CD4-positive, alpha-beta T cell treated with Interleukin-21 for 1 hour (primary cell): ENCODE measurements at places on chromosomes 7 and 10.

- DNase-seq: no peak
These were observed 86.8 kb downstream of the SORBS1 start for GRCh38 chr10:95474228-95475002.

GRCh38 chr7:91424371-91424770 is 160.1 kb downstream of the FZD1 start:
- no peak for DNase-seq

DNA sequence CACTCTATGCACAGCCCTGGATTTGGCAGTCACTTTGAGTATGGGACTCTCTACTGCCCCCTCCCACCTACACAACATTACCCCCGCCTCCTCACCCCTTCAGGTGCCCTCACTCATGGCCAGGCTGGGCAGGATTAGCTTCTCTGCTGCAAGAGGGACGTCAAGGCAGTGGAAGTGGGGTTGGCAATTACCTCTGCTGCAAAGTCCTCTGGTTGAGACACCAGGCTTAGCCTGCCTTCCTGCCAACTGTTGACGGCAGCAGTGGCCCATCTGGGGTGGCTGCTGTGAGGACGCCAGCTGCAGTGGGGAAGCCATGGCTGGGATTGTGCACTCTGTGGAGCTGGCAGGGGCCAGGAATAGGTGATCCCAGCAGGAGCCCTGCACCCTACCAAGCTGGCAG is 26.7 kb downstream of the SVIL start:
- no peak for DNase-seq

DNA sequence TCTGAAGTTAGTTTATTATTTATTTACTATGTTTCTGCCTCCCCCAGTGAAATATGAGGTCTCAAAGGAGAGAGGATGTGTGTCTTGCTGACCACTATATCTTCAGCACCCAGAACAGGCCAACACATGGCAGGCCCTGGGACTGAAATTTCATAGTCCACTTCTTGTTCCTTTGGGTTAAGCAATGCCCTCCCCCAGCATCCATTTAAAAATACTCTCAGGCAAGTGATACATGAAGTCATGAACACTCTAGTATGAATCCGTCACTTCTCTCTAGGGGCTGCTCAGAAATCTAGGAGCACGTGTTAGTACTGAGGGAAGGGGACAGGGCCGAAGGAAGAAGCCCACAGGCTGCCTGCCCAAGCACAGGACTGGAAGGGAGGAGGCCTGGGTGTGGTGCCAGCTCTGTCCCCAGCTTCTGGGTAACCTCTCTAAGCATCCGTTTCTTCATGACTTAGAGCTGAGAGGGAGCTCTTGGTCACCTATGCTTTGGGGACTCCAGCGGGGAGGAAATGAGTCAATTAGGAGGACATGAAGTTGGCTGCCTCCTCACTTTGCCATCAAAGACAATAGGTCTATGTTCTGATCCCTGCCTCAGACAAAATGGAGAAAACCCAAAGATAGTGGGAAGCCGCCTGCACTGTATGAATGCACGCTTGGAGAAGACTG is 119.2 kb downstream of the KCNMA1 start:
- no peak for DNase-seq

DNA sequence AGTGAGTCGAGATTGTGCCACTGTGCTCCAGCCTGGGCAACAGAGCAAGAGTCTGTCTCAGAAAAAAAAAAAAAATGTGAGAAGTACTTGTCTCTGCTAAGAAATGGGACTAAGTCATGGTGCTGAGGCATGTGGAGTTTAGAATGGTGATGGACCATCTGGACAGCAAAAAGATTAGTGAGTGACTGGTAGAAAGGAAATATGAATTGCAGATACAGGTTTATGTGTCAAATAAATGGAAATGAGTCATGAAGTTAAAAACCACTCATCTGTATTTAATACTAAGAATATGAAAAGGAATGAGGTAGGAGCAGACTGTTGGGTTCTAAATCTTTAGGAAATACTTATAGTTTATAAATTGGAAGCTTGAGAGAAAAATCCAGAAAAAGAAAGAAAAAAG is 625.7 kb upstream of the ANKRD30A start:
- DNase-seq: no peak

DNA sequence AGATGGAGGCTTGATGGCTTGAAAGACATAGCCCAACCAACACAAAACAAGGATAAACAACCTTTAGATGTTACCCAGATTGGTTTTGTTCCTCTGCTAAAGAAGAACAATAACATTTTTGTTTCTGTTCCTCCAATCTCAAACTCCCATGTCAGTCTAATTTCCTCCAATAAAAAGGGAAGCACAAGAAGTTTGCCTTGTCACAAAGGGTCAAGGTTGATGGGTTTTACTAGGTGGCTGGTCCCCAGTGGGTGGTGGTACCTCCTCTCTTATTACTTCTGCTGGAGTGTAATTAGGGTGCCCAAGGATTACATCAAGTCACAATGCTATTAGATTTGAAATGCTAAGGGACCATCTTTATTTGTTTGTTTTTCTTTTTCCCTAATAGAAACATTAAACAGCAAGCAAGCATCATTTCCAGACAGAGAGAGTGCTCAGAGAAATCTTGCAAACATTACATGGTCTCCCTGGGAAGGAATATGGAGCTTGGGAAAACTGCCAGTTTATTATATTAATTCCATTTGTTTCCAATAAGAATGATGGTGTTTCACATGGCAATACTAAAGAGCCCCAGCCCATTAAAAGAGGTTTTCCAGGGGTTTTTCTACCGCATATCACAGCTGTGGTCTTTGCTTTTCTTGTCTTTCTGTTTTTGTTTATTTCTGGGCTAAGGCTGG is 78.3 kb upstream of the AOAH start:
- DNase-seq: no peak

- DNase-seq: no peak
These were observed 93.6 kb downstream of the MAD1L1 start for GRCh38 chr7:2139004-2139699.

DNA sequence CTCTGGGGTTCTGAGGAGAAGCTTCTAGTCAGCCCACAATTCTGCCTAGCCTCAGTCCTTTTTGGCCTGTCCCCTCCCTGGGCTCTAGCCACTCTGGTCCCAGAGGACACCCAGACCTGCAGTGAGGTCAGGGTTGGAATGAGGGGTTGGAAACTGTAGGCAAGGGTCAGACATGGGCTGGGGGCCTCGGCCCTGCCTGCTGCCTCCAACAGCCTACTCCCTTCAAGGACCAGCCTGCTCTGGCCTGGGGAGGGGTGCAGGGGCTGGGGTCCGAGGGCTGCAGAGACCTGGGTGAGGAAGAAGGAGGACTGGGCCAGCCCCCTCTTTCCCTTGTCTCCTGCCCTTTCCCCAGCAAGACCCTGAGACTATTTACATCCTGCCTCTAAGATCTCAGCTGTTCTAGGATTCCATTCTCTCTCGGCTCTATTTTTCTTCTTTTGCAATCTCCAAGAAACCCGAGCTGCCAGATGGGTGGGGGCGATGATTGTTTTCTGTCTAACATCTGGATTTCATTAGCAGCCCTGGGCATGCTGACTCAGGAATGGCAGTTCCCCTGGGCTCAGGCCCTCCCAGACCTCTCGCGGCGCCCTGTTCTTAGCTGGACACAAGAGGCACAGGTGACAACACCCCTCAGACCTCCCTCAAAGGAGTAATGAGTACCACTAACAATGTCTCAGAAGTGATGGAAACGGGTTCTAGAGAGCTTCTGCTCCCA is 23.1 kb downstream of the ZCCHC24 start:
- DNase-seq: no peak

DNA sequence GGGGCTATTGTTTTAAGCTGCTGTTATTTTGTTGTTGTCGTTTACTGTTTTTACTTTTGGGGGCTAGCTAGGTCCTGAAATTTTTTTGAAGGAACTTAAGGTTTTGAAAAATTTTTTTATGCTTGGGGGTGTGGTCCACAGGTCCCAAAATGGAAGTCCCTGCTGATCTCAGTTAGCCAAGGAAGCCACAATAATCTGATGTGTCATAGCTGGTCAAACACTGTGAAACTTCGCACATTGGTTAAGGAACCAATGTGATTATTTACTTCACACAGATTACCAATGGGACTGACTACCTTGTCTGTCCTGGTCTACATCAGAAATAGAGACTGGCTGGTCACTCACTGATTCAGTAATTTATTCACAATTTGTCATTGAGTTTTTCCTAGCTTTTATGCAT is 29.5 kb upstream of the HYCC1 start:
- DNase-seq: no peak

DNA sequence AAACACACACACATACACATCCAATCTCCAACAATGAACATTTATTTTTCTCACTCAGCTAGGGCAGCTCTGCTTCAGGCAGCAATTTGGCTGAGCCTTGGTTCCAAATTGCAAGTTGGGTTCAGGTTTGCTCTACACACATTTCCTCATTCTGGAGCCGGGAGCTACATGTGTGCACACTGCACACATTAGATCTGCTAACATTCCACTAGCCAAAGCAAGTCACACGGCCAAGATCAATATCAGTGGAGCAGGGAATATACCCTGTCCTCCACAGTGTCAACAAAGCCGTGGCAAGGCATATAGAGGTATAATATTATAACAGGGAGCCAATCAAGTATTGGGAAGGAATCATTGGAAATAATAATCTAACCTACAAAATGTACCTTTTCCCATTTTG is 57.5 kb upstream of the PPP1R3C start:
- no peak for DNase-seq

DNA sequence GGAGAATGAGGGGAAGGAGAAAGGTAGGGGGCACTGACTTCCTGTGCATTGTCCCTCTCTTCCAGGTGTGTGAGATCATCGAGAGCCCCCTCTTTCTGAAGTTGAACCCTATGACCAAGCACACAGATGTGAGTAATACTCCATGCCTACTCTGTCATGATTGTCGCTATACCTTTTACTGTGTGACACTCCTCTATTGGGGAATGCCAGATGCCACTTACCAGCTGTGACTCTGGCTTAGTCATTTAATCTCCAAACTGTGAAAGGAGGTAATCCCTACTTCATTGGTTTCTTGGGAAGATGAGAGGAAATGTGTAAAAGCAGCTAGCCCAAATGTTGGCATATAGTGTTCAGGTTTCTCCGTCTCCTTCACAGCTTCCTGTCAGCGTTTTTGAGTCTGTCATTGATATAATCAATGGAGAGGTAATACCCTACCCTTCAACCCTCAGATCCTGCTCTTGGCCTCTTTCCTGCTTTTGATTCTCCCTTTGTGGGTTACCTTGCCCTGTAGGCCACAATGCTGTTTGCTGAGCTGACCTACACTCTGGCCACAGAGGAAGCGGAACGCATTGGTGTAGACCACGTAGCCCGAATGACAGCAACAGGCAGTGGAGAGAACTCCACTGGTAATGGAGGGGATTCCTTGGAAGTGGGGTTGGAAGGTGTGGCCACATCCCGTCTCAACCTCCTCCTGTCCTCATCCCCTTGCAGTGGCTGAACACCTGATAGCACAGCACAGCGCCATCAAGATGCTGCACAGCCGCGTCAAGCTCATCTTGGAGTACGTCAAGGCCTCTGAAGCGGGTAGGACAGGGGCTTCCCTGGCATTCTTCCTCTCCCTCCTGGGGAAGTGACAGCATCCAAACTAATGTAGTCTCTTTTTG is 2.0 kb downstream of the COPS6 start:
- DNase-seq: no peak

GRCh38 chr7:150570556-150571465 is 3.6 kb downstream of the GIMAP4 start:
- DNase-seq: no peak

DNA sequence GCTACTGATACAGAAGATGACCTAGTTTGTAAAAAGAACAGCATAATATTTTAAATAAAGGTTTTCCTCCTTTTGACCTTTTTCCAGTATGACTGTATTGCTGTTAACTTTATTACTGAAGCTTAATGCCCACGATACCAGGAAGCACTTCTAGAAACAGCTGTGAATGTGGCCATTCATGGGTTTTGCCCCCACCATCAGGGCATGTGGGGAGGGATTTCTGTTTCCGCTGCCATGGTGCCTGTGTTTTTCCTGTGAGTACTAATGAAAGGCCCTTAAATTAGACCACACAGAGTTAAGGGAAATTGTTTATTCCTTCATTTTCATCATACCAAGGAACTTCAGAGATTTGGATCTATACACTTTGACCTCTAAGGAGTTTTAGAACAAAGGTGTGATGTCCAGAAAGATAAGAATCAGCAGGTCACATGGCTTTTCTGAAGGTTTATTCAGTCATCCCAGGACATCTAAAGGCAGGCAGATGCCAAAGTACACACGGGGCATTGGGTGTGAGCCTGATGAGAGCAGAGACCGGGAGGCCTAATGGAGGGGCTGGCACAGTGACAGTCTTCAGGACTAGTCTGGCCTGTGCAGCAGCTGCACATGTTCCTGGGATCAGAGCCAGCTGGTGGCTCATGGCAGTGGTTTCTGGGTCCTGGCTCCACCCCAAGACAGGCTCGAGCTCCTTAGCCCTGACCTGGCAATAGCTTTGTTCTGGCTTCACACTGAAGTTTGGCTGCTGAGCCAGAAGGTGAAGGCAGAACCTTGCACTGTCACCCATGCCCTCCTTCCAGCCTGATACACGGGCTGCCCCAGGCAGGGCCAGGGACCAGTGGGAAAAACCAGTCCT is 190.9 kb downstream of the REEP3 start:
- no peak for DNase-seq

DNA sequence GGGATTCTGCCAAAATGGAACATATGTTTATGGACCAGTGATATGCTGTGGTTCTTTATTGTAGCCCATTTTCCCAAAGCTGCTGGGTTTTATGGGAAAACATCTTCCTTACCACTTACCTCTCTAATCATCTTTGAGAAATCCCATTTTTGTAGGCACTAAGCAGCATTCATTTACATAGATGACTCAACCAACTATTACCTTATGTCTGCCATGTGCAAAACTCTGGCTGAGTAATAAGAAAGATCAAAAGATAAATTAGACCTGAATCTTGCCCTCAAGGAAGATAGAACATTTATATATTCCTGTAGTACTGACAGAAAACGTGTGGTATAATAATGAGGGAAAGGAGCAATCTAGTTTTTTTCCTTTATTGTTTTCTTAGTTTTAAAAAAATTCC is 24.3 kb downstream of the CBLL1 start:
- no peak for DNase-seq

DNA sequence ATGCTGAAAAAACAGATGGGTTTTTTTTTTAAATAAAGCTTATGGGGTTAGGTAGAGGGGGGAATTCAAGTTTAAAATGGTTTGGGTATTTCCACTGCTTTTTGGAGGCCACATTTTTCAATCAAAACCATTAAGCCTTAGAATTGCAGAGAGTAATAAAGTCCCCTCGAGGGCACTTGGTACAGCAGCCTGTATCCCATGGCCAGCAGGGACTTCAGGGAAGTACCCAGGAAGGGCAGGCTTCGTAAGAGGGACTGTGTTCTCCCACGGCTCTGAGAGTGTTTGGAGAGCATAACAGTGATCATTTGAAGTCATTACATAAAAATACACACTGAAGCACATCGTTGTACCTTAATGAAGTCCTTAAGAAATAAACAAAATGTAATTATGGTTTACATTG is 432.7 kb downstream of the DPP6 start:
- no peak for DNase-seq

DNA sequence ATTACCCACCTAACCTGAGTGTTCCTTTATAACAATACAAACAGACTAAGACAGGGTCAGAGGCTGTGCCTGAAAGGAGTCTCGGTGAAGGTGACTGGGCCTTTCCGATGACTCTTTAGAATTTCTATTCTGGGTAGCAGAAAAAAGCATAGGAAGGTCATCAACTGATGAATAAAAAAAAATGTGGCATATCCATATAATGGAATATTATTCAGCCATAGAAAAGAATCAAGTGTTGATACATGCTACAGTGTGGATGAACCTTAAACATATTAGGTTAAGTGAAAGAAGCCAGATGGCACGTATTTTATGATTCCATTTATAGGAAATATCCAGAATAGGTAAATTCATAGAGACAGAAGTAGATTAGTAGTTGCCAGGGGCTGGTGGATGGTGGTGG is 83.4 kb downstream of the LRMDA start:
- no peak for DNase-seq
